ENCODE measurements at places on chromosomes 6 and 20. TPM values are rescaled to one million over a fixed set of nuclear protein-coding genes. Genes with fewer than 3 reads are reported as not detected.

The FAM110A gene
- 27.8 TPM for polyA plus RNA-seq

The CRISP3 gene
- not detected for polyA plus RNA-seq

The BPIFB2 gene
- polyA plus RNA-seq = not detected

DNA sequence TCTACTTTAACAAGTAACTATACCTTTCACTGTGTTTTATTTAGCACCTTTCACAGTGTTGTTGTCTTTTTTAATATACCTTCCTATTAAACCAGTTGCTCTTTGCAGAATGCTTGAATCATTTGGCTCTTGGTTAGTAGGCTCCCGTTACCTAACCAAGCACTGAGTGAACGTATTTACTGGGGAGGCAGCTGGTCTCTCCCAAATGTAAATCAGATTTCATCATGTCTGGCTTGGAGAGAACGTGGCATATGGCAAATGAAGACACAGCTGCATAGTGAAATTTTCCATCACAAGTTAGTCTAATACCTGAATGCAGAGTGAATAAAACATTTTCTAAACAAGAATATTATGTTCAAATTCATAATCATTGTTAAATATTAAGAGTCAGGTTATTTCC is 12.4 kb downstream of the HTR1E start:
- no peak overlapping the region for H3K27ac ChIP-seq
- H3K36me3 ChIP-seq = no peaks in the 10 kb centered on the region
- H3K4me3 ChIP-seq = no peak overlapping the region
- no peaks in the 10 kb centered on the region for H3K27me3 ChIP-seq

DNA sequence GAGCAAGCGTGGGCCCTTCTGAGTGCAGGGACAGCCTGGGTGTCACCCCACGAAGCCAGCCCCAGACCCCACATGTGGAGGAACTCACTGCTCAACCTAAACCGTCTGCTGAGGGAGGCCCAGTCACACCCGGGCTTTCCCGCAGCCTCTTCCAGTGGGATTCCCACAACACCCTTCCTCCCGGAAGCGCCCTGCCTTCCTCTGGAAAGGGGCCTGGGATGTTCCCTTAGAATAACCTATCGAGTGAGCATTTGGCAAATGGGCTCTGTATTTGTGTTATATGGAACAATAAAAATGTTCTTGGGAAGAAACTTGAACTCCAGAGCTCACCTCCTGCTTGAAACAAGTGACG is 100.0 kb upstream of the DUSP22 start:
- DNase-seq = no peak
- no peaks in the 10 kb centered on the region for H3K27me3 ChIP-seq
- H3K27ac ChIP-seq = no peak overlapping the region
- H3K4me1 ChIP-seq = peaks cover 7% of the 10 kb centered on the region

DNA sequence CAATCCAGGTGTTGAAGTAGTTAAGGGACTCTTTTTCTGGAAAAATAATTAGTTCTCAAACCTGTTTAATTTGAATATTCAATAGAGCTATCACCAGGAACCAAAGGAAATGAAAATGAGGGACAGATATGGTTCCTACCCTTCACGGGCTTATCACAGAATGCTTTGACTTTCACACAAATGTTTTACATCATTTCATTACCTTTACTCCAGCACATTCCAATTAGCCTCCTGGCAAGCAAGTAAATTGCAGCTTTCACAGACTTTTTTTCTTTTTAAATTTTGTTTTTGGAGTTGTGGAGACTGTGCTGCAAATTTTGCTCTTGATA is 35.2 kb downstream of the PLEKHG1 start:
- peaks cover 3% of the 10 kb centered on the region for H3K4me1 ChIP-seq
- peaks cover 2% of the 10 kb centered on the region for H3K27me3 ChIP-seq
- H3K4me3 ChIP-seq = no peak overlapping the region
- no peak for DNase-seq
- H3K36me3 ChIP-seq = no peaks in the 10 kb centered on the region

- DNase-seq = no peak
- no peaks in the 10 kb centered on the region for H3K36me3 ChIP-seq
- no peaks in the 10 kb centered on the region for H3K27me3 ChIP-seq
- no peak overlapping the region for H3K27ac ChIP-seq
- peaks cover 10% of the 10 kb centered on the region for H3K4me1 ChIP-seq
These were observed 114.5 kb upstream of the SCGN start for GRCh38 chr6:25537349-25538018.

The RNF144B gene
- polyA plus RNA-seq = 25.6 TPM

All from CD14-positive monocyte (primary cell).